ENCODE measurements at places on chromosomes 1 and 21. TPM values are rescaled to one million over a fixed set of nuclear protein-coding genes. Genes with fewer than 3 reads are reported as not detected.
A peak's percentile ranks its signal among the peaks of the same experiment; 100 is the strongest.

Gene KCNC4
- total RNA-seq = 1.4 TPM

GRCh38 chr21:43867948-43868347 lies 2.9 kb downstream of the AGPAT3 start:
- DNase-seq = peak; percentile 53
- H3K4me1 ChIP-seq = peaks cover 7% of the 10 kb centered on the region
- no peak overlapping the region for H3K4me3 ChIP-seq
- peaks cover 7% of the 10 kb centered on the region for H3K36me3 ChIP-seq
- no peak overlapping the region for H3K27ac ChIP-seq
- no peaks in the 10 kb centered on the region for H3K27me3 ChIP-seq

DNA sequence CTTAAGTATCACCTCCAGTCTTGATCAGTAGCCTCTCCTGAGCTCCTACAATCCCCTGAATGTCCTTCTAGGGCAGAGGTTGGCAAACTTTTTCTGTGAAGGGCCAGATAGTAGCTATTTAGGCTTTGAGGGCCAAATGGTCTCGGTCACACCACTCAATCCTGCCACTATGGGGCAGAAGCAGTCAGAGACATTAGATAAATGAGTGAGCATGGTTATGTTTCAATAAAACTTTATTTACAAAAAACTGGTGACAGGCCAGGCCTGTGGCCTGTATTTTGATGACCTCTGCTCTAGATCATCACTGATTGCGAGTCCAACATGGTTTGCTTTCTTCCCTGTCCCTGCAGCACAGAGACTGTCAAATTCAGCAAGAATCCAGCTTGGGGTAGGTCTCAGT lies 36.3 kb downstream of the LRP8 start:
- no peak for DNase-seq
- H3K36me3 ChIP-seq = no peaks in the 10 kb centered on the region
- H3K27ac ChIP-seq = no peak overlapping the region
- H3K27me3 ChIP-seq = no peaks in the 10 kb centered on the region
- H3K4me3 ChIP-seq = no peak overlapping the region

- H3K27ac ChIP-seq = no peak overlapping the region
- DNase-seq = peak; percentile 23
- no peaks in the 10 kb centered on the region for H3K4me1 ChIP-seq
- no peak overlapping the region for H3K4me3 ChIP-seq
- no peaks in the 10 kb centered on the region for H3K27me3 ChIP-seq
- no peaks in the 10 kb centered on the region for H3K36me3 ChIP-seq
These were observed 106.8 kb downstream of the LMO4 start for GRCh38 chr1:87435484-87435883.

DNA sequence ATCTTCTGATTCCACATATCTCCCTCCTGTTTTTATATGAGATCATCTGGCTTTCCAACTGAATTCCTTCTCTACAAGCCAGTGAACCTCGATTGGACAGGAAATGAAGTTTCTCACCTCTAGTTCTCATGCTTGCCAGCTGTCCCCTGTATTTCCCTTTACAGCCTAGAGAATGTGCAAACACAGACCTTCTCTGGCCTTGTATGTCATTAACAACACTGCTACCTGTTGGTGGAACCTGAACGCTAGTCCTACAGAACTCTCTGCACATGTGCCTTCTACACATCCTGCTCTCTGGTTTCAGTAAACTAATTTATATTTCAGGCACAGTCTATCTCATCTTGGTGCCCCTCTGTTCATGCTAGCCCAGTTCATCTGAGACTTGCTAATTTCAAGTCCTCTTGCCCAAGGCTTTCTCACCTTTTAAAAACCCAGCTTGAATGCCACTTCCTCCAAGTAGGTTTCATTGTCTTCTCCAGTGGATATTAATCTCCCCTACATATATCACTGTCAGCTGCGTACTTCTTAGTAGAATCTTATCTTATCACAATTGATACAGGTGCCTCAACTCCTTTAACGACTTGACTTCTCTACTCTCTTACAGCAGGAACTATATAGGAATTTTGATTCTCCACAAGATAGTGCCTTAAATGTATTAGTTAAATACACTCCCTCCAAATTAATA lies 549.9 kb downstream of the PLPP3 start:
- no peaks in the 10 kb centered on the region for H3K36me3 ChIP-seq
- peaks cover 11% of the 10 kb centered on the region for H3K4me1 ChIP-seq
- H3K27me3 ChIP-seq = no peaks in the 10 kb centered on the region
- peak; percentile 1 for DNase-seq
- H3K4me3 ChIP-seq = no peak overlapping the region
